ENCODE measurements at places on chromosomes 13 and 19.

GRCh38 chr13:48500652-48501197 lies 32.2 kb downstream of the RCBTB2 start:
- peak; percentile 83 for DNase-seq

GRCh38 chr13:22219709-22220108 lies 548.8 kb downstream of the FGF9 start:
- DNase-seq = no peak

GRCh38 chr19:17871878-17872250 lies at the start of gene SLC5A5:
Gene SLC5A5 (plus strand): TSS chr19:17871945. CDS start chr19:17872320, 375 bp downstream.
- DNase-seq = no peak

GRCh38 chr13:26946684-26947343 lies 186.2 kb upstream of the GPR12 start:
- peak; percentile 46 for DNase-seq

DNA sequence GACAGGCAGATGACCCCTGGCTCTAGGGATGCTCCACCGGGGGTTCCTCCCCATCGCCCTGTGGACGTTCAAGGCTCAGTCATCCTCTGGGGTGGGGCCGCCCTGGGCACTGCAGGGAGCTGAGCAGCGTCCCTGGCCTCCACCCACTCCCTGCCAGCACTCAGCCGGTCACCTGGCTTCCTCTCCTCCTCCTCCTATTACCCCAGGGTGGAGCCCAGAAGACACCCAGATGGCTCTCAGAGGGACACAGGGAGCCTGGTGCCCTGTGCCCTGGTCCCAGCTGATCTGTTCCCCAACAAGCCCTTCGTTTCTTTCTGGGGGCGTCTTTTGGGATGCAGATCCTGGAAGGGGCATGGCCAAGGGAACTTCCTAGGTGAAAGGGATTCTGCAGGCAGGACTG lies 3.7 kb upstream of the MKNK2 start:
- no peak for DNase-seq

- peak; percentile 43 for DNase-seq
Observed at GRCh38 chr13:51861723-51862300, at the start of gene CCDC70. Gene CCDC70 (plus strand): TSS chr13:51861969. CDS start chr13:51865412, 3,443 bp downstream.

GRCh38 chr13:23673354-23673753 lies 103.1 kb downstream of the TNFRSF19 start:
- DNase-seq = peak; percentile 95

DNA sequence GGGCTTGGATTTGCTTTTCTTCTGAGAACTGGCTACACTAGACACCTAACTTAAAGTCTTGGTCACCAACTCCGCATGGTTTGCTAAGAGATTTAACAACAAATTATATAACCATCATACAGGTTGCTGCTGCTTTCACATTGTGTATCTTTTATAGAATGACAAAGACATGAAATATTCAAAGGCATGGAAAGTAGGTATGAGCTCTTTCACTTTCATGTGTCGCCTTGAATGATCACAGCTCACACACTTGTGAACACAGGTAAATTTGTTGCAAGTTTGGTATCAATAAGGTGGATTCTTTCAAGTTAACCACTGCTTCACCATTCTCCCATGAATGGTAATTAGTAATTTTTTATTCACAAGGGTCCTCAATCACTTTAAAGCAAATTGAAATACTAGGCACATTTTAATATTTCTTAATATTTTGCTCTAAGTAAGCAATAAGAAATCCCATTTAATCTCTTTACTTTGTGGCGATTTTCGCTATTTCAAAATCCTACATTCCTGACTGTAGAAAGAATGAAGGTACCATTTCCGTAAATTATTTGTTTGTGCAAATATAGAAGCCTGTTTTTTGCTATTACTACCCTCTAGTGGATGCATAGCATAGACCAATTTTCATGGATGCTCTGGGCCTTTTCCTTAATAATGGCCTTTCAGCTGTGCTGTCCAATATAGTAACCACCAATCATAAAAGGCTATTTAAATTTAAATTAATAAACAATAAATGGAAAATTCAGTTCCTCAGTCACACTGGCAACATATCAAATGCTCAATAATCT lies 45.5 kb upstream of the FREM2 start:
- DNase-seq = no peak

DNA sequence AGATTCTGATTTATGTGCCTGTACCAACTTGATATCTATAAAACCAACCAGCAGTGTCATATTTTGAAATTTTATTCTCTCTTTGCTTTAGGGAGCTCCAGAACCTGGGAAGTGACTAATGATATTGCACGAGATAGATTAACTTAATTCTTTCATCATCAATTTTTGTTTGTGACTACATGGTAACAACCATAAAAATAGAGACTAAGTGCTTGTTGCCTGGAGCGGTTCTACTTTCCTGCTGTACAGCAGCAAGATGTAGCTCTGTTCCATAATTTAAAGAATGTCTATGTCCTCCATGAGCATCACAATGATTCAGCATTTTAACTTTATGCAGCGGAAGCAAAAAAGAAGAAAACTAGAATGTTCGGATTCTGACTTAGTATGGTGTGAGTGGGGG lies 275.6 kb downstream of the KLF5 start:
- peak; percentile 11 for DNase-seq

DNA sequence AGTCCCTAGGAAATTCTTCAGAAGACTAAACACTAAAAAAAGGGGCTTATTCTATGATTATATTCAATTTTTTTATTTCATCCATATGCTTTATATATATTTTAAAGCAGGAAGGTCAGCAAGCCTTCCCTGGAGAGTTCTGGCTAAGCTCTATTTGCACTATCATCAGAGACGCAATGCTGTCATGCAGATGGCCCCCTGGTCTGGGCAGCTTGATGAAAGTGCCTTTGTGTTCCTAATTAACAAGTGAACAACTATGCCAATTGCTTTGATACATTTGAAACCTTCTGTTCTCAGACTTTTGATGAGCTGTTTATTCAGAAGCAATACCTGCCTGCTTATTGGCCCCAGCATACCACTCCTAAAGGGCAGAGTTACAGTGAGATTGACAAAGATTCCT lies 1344.6 kb downstream of the OLFM4 start:
- no peak for DNase-seq

- no peak for DNase-seq
Observed at GRCh38 chr13:94548821-94549231, 47.1 kb downstream of the TGDS start.

GRCh38 chr19:42253245-42254088 lies 1.5 kb downstream of the ERF start:
- DNase-seq = peak; percentile 56
